ENCODE measurements at places on chromosomes 7 and 10.

GRCh38 chr7:73995821-73996511 lies 32.0 kb upstream of the ELN start:
- DNase-seq, result no peak

GRCh38 chr7:102101926-102102325 lies 184.7 kb upstream of the SH2B2 start:
- no peak for DNase-seq

DNA sequence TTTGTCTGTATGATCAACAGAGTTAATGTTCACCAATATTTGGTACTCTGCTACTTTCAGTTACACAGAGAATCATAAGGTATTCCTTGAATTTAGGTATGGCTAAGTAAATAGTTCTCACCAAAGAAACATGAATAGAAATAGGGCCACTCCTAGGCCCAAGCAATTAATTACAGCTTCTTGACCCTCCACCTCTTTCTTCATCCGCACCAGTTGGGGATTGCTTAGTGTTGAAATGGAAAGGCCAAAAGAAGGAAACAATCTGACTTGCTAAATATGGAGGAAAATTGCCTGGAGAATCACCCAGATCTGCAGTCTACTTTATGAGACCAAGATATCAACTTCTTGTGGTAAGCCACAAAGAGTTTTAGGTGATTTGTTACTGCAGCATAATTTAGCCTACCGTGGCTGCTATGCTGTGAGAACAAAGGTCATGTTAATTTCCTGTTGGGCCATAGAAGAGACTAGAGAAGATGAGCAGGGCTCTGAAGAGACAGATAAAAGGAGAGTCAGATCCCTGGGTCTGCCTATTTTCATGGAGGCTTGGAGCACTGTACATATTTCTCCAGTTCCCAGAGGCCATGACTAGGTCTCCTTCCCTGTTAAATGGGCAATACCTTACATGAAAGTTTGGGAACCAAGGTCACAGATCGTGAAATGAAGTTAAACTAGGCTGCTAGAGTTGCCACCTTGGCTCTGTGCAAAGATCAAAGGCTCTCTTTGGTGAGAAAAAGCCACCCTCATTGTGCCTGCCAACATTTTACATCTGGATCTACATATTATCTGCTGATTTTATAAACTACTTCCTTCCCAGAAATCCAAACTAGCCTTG lies 93.3 kb upstream of the GDF10 start:
- no peak for DNase-seq

DNA sequence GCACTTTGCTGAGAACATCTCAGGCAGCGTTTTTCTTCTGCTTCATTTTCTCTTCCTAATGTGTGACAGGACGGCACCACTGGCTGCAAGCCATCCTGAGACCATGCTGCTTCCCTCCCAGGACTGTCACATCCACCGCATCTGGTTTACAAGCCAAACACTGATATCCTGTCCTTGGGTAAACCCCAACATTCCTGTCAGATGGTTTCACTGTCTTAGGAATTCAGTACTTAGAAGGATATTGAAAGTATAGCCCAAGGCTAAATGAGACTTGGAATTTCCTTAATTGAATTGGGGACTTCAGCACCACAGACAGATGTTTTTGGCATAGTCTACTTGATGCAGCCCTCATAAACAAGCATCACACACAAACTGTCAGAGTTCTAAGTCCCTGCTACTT lies 74.2 kb upstream of the PLXNA4 start:
- DNase-seq, result no peak

DNA sequence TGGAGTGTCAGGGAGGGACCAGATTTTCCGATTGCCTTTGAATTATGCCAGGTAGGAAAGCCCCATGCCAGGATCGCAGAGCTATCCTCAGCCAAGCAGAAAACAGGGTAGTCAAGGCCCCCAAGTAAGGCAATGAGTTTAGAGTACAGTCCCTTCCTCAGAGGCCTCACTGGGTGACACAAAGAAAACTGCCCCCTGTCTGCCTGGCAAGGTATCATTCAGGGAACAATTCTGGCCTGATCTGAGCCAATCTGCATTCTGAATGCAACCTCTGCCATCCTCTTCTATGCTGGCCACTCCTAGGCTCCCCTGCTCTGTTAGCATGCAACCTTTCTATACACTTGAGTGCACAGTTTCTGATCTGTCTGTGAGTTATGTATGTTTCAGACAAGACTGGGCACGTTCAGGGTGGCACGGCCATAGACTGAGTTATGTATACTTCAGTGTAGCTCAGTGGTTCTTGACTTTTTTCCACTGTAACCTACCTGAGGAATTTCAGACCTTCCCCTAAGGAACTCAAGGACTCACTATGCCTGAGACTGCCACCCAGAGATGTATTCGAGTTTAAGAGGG lies 336.8 kb downstream of the PLXNA4 start:
- DNase-seq, result no peak

DNA sequence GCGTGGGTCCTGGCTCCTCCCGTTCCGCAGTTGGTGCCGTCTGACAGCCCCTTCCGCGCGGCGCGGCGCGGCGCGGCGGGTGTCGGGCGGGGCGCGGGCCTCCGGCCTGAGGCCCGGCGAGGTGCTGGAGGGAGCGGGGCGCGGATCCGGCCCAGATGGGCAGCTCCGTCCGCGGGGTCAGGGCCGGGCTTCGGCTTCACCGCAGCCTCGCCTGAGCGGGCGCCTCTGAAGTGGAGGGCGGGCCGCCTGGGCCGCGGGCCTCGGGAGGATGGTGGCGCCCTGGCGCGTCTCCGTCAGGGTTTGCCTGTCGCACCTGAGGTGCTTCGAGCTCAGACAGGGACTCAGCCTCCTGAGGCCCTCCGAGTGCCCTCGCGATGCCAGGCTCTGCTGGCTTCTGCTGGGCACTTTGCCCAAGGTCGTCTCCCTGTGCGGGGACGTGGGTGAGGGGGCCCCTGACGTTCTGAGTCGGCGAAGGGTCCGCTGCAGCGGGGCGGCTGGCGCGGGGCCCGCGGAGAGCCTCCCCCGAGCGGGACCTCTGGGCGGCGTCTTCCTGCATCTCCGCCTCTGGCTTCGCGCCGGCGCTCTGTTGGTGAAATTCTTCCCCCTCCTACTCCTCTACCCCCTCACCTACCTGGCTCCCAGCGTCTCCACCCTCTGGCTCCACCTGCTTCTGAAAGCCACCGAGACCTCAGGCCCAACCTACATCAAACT lies 473 bp downstream of the ADCK2 start:
- DNase-seq, result peak; percentile 77

GRCh38 chr10:60040014-60040662 lies 133.8 kb upstream of the CCDC6 start:
- no peak for DNase-seq

DNA sequence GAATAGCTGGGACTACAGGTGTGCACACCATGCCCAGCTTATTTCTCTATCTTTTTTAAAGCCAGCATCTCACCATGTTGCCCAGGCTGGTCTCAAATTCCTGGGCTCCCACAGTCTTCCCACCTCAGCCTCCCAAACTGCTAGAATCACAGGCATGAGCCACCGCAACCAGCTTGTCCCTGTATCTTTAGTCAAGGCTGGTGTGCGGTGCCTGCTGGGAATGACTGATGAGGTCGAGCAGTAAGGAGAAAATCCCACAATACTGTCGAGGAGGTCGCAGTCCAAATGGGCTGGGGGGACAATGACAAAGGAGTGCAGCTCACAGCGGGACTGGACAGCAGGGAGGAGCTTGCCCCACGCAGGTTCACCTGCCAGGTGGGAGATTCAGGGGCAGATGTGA lies 50.2 kb upstream of the CALN1 start:
- no peak for DNase-seq
